Muscle of leg (tissue), 16 donors: ENCODE measurements at places on chromosomes 1 and 21. TPM values are rescaled to one million over a fixed set of nuclear protein-coding genes. Genes with fewer than 3 reads are reported as not detected.

GRCh38 chr1:2124446-2125198, 70.0 kb downstream of the FAAP20 start:
- peaks cover 18% of the 10 kb centered on the region for H3K4me1 ChIP-seq
- no peak overlapping the region for H3K4me3 ChIP-seq
- H3K27me3 ChIP-seq, result peaks cover 6% of the 10 kb centered on the region
- DNase-seq, result no peak

DNA sequence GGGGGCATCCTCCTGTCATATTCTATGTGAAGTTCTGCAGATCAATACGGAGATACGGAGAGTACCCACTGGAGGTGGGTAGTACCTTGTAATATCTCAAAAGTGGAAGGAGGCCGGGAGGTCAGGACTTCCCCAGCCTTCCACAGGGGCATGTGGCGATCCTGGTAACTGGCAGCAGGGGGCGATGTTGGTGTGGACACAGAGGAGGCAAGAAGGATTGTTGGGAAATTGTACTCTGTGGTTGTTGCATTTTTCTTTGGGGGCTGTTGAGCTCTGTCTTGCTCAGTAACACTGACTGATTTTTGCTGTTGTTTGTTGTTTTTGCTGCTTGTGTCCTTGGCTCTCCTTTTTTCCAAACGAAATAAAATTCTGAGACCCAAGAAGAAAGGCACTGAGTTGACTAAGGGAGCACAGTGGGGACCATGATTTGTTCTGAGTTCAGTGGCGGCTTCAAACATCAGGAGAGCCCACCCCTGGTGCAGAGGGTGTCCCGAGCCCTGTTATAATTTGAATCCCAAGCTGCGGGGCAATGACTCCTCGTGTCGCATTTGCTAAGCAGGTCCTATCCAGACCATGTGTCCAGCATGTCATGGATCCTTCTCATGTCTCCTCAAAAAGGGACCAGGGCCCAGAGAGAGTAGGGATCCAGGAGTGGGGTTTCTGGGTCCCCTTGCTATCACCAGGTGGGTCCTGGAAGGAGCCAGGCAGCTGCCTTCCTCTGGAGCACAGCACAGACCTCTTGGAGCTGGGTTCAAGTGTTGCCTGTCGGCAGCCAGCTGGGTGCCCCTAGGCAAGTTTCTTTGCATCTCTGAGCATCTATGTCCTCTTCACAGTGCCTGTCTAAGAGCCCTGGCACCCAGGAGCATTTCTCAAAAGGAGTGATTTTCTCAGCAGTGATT, 22.8 kb downstream of the LHX4 start:
- H3K27me3 ChIP-seq, result peaks cover 45% of the 10 kb centered on the region
- no peak overlapping the region for H3K4me3 ChIP-seq
- DNase-seq, result peak; percentile 56
- H3K27ac ChIP-seq, result no peak overlapping the region
- H3K4me1 ChIP-seq, result peaks cover 6% of the 10 kb centered on the region
- H3K36me3 ChIP-seq, result no peaks in the 10 kb centered on the region

- no peaks in the 10 kb centered on the region for H3K36me3 ChIP-seq
- no peaks in the 10 kb centered on the region for H3K27me3 ChIP-seq
- no peak overlapping the region for H3K27ac ChIP-seq
- no peak overlapping the region for H3K4me3 ChIP-seq
These were observed 95.3 kb upstream of the GADD45A start for GRCh38 chr1:67589519-67590233.

Gene TAS1R1
- total RNA-seq, result 2.7 TPM
